HL-60 (cell line): ENCODE measurements at places on chromosomes 2 and 18.

DNA sequence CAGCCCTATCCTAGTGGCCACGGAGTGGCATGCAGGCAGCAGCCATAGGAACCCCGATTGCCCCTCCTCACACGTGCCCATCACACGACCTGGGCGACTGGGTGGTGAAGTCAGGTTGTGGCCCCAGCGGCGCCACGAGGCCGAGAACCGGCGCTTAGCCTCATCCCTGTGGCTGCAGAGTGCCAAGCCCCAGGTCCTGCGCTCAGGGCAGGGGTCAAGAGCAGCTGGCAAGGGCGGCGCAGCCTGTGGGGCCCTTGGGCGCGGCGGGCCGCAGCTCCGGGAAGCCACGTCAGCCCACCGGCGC lies 73.3 kb downstream of the RPIA start:
- no peak for DNase-seq

DNA sequence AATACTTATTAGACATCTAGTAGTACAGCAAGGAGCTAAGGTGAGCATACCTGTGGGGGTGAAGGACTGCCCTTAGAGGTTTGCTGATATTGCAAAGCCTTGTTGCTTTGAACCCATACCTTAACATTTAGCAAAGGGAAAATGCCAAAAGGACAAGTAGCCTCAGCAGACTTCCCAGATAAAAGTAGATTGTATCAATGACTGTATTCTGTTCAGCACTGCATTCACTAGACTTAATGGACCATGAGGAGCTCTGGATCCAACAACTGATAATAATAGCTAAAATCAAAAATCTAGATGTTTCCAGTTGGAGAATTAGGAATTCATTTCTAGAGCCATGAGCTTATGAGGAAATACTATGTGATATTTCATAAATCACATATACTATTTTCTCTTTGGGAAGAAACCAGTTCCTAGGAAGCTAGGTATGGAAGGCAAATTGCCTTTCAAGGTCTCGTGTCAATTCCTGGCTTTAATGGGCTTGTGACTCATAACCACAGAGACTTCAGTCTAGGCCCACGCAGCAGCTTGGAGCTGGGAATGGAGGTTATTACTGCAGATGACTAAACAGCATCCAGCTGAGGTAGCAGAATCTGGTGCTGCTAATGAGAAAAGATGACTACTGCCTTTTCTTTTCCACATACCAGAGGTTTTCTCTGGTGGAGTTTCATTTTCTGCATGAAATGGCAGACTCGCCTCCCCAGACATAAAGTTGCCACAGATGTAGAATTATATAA lies 191.2 kb upstream of the NABP1 start:
- no peak for DNase-seq

DNA sequence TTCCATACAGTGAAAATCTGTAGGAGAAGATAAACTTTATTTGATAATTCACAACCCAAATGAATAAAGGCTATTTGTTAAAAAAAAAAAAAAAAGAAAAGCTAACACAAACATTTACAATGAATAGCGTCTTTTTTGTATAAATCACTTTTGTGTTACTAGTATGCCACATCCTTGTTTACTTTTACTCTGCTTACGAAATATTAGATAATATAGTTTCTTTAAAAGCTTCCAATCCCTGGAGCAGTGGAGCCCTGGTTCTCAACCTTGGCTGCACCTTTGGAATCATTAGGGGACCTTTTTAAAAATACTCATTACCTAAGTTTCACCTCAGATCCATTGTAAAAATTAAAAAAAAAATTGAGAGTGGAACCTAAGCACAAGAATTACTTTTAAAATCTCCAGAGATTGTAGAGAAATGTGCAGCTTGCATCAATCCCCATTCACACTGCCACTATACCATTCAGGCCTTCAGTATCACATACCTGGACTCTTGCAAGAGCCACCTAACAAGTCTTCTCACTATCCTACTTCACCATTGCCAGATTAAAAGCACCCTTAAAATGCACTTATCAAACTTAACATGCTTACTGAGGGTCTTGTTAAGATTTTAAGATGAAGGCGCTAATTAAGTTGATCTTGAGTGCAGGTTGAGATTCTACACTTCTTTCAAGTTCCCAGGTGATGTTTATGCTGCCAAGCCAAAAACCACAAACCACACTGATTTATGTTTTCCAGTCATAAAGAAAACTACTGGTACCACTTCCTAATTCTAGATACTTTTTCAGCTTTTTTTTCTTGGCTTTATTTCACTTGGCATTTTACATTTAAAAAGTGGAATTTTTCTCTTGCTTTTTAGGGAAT lies 59.7 kb upstream of the ZC3H15 start:
- no peak for DNase-seq

- DNase-seq, result peak; percentile 73
These were observed 180.7 kb upstream of the ID2 start for GRCh38 chr2:8501061-8501720.

GRCh38 chr2:4272261-4272858 lies 569.0 kb downstream of the DCDC2C start:
- no peak for DNase-seq

GRCh38 chr2:182043861-182044260 lies 58.2 kb downstream of the PPP1R1C start:
- DNase-seq, result no peak

DNA sequence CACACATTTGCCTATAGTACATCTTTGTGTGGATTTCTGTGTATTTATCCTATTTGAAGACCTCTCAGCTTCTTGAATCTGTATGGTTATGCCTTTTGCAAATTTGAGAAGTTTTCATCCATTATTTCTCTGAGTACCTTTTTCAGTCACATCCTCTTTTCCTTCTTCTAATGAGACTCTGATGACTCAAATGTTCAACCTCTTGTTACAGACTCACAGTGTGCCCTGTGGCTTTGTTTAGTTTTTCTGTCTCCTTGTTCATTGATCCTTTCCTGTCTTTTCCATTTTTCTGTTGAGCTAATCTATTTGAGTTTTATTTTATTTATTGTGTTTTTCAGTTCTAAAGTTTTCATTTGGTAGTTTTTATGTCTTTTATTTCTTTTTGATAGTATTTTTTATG lies 87.0 kb upstream of the LRP1B start:
- DNase-seq, result no peak

DNA sequence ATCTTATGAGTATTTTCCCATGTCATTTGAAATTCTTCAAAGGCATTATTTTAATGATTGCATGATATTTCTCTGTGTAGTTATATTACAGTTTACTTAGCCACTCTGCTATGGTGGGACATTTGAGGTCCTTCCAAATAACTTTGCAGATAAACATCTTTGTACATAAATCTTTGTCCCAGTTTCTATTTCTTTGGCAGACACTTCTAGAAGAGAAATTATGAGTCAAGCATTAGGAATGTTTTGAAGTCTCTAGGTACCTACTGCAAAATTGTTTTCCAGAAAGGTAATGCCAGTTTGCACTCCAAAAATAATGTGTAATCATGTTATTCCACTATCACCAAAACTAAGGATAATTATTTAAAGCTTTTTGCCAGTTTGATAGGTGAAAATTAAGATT lies 149.7 kb downstream of the EN1 start:
- DNase-seq, result no peak

- DNase-seq, result no peak
These were observed 303.5 kb downstream of the CDCA7 start for GRCh38 chr2:173657996-173658717.

- DNase-seq, result peak; percentile 28
These were observed 274.6 kb upstream of the CCDC68 start for GRCh38 chr18:55233857-55234256.

GRCh38 chr2:98923244-98923940 lies 12.6 kb downstream of the CRACDL start:
- DNase-seq, result no peak

DNA sequence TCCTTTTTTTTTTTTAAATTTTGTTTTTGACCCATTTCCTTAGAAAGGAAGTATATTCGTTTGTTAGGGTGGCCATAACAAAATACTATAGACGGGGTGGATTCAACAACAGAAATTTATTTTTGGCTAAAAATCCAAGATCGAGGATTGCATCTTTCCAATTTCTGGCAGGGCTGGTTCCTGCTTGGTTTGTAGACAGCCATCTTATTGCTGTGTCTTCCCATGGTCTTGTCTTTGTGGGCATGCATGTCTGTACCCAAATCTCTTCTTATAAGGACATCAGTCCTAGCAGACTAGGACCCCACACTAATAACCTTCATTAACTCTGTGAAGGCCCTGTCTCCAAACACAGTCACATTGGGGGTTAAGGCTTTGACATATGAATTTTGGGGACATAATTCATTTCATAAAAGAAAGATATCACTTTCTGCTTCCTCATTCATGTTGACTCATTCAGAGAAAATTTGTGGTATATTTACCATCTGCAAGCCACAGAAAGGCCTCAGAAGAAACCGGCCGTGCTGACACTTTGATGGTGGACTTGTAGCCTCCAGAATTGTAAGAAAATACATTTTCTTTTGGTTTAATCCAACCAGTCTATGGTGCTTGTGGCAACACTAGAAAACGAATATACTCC lies 262.1 kb downstream of the LPIN1 start:
- no peak for DNase-seq
